ENCODE measurements at places on chromosomes 16 and 17.
A peak's percentile ranks its signal among the peaks of the same experiment; 100 is the strongest.

DNA sequence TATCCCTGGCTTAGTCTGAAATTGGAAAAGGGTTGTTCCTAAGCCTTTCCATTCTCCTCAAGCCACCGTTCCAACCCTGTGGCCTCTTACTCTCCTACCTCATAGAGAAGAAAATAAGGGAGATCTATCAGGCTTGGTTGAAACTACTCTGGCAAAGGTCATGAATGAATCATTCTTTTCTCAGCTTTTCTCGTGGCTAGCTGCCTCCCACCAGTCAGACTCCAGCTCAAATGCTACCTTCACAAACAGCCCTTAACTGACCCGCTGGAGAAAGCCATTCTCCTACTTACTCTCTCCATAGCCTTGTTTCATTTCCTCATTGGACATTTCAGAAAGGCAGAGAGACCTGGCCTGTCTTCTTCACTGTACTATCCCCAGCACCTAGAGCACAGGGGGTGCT is 8.9 kb downstream of the MYH10 start:
- no peak overlapping the region for H3K4me3 ChIP-seq
- ATAC-seq = no peak
- H3K27me3 ChIP-seq = no peaks in the 10 kb centered on the region
- H3K27ac ChIP-seq = no peak overlapping the region
- no peaks in the 10 kb centered on the region for H3K4me1 ChIP-seq
- peaks cover 23% of the 10 kb centered on the region for H3K36me3 ChIP-seq

DNA sequence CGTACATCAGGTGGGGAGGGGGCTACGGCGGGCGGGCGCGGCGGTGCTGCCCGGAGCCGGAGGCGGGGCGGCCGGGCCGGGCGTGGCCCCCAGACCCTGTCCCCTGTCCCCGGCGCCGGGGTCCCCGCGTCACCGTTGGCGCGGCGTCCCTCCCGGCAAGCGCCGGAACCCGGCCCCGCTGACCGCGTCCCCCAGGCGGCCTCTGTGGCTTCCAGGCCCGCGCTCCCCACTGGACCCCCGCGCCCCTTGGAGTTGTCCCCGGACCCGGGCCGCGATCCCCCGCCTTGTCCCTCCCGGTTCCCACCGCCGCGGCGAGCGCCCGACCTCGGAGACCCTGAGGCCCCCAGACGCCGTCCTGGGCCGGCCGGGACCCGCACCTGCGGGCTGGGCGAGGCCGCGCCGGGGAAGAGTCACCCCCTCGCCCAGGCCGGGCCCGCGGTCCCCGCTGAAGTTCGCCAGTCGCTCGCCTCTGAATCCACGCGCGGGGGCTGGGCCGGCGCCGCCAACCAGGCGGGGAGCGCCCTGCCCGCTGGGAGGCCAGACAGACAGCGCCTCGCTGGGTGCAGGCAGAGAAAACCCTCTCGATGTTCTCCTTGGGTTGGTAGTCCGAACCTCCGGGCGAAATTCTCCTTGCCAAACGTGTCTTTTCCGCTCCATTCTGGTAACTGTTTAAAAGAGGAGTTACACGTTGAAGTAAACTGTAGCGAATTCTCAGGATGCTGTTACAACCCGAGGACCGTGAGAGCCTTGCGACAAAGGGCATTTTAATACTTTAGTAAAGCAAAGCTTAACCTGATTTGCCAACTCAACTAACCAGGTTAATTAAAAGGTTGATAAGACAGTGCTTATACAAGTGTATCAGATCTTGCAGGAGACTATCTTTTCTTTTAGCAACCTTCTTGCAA is 761 bp downstream of the GAN start:
- peak; percentile 59 for ATAC-seq
- H3K27ac ChIP-seq = peak overlapping the region; percentile 94
- H3K27me3 ChIP-seq = no peaks in the 10 kb centered on the region
- H3K4me1 ChIP-seq = peaks cover 16% of the 10 kb centered on the region
- H3K4me3 ChIP-seq = peak overlapping the region; percentile 78
- no peaks in the 10 kb centered on the region for H3K36me3 ChIP-seq

GRCh38 chr17:69468207-69468606 is 53.7 kb downstream of the MAP2K6 start:
- H3K4me1 ChIP-seq = no peaks in the 10 kb centered on the region
- H3K36me3 ChIP-seq = no peaks in the 10 kb centered on the region
- H3K27ac ChIP-seq = no peak overlapping the region
- H3K27me3 ChIP-seq = no peaks in the 10 kb centered on the region

DNA sequence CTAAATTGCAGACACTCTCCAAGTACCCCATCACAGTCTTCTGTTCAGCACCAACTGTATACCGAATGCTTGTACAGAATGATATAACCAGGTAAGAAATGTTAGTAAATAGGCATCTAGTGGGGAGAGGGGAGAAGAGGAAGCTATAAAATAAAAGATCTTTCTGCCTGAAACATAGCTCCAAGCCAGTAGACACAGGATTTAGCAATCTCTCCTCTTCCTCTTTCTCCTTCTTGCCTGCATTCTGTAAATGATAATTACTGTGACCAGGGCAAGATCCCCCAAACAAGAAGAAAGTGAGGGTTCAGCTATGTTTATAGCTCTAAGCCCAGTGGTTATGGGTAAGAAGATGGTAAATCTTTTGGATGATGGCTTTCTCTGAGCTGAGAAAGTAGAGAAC is 17.9 kb downstream of the ACSM3 start:
- H3K4me1 ChIP-seq = no peaks in the 10 kb centered on the region
- H3K27ac ChIP-seq = no peak overlapping the region
- no peak overlapping the region for H3K4me3 ChIP-seq
- no peaks in the 10 kb centered on the region for H3K27me3 ChIP-seq
- peaks cover 14% of the 10 kb centered on the region for H3K36me3 ChIP-seq

DNA sequence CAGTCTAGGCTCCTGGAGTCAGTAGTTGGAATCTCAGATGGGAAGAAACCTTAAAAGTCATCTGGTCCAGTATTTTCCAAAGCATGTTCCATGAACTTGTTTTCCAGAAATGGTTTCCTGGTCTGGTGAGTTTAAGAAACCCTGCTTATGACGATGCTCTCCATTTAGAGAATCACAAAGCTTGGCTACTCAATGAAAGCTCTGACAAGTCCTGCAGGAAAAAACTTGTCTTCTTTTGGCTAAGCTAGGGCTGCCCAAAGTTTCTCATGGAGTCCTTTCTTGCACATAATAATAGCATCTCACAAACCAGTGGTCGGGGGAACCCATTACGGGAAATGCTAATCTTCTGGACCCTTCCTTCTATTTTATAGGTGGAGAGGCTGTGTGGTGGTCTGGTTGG is 5.5 kb upstream of the NKD1 start:
- H3K27me3 ChIP-seq = no peaks in the 10 kb centered on the region
- no peak overlapping the region for H3K27ac ChIP-seq
- peaks cover 2% of the 10 kb centered on the region for H3K4me1 ChIP-seq
- H3K4me3 ChIP-seq = no peak overlapping the region

- ATAC-seq = peak; percentile 11
- peaks cover 42% of the 10 kb centered on the region for H3K36me3 ChIP-seq
- H3K4me3 ChIP-seq = peak overlapping the region; percentile 82
These were observed 2.2 kb downstream of the NR1D1 start for GRCh38 chr17:40097931-40098845.
